ENCODE measurements at places on chromosomes 5 and 9. TPM values are rescaled to one million over a fixed set of nuclear protein-coding genes. Genes with fewer than 3 reads are reported as not detected.

DNA sequence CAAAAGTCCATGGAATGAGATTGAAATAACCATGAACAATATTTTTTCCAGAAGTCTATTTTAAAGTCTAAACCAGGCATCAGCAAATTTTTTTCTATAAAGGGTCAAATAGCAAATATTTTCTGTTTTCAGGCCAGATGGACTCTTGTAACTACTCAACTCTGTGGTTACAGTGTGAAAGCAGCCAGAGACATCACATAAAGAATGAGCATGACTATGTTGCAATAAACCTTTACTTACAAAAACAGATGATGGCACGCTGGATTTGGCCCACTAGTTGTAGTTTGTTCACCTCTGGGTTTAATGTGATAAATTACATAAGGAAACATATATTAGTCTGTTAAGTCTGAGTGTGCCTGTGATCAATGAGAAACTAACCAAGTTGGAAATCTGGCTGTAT lies 319.2 kb downstream of the TRPM3 start:
- DNase-seq: no peak
- no peaks in the 10 kb centered on the region for H3K27me3 ChIP-seq
- no peaks in the 10 kb centered on the region for H3K36me3 ChIP-seq
- H3K27ac ChIP-seq: no peak overlapping the region
- H3K4me3 ChIP-seq: no peak overlapping the region

LSM11 gene
- 4.5 TPM for total RNA-seq

DNA sequence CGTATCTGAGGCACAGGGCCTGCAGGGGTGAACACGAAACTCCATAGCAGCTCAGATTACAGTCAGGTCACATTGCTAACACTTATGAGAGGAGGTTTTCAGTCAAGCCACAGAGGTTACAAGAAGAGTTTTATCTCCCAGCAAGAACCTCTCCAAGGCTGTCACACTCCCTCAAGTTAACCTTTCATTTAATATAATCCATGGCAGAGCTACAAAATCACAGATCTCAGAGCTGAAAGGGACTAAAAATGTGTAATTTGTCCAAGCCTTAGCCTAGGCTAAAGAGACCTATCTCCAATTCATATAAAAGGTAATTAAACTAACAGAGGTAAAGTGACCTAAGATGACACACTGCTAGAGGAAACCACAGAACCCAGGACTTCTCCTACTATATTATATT lies 57.2 kb downstream of the MLANA start:
- no peak overlapping the region for H3K4me3 ChIP-seq
- no peak overlapping the region for H3K27ac ChIP-seq
- no peaks in the 10 kb centered on the region for H3K36me3 ChIP-seq
- no peaks in the 10 kb centered on the region for H3K4me1 ChIP-seq

GRCh38 chr5:112735702-112736101 lies 2.0 kb upstream of the APC start:
- no peak for DNase-seq
- H3K4me1 ChIP-seq: no peaks in the 10 kb centered on the region
- no peaks in the 10 kb centered on the region for H3K36me3 ChIP-seq
- H3K27me3 ChIP-seq: no peaks in the 10 kb centered on the region

C9orf43 gene
- total RNA-seq: 0.57 TPM

CEMIP2 gene
- total RNA-seq: 77.2 TPM

DNA sequence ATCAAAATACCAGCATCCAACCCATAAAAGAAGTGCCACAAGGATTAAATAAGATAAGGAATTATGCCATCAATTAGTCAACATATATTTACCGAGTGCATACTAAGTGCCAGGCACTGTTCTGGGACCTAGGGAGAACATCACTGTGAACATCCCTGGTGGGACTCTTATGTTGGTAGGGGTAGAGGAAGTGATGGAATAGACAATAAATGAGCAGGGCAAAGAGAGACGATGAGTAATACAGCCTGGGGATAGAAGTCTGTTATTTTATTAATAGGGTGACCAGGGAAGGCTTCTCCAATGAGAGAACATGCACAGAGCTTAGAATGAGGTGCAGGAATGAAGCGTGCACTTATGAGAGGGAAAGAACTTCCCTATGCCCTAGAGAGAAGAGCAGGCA lies 47.4 kb upstream of the VLDLR start:
- H3K27me3 ChIP-seq: no peaks in the 10 kb centered on the region
- DNase-seq: no peak

PCDHB11 gene
- total RNA-seq: 2.0 TPM

DNA sequence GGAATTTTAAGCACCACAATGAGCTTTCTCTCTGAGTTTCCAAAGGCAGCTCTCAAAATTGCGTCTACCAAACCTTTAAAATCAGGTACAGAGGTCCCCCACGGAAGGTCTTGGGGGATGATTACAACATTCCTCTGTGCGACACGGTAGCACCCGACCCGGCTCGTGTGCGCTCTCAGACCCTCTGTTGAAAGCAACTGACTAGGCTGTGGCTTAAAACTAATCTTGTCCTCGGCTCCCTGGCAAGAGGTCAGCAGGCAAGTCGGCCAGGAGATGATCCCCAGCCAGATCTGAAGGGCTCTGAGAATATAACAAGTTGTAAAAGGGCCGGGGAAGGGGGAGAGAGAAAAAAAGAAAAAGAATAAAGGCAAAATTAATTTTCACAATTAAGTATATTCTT lies 92.6 kb upstream of the LMX1B start:
- no peak overlapping the region for H3K4me3 ChIP-seq
- no peak for DNase-seq
- peaks cover 3% of the 10 kb centered on the region for H3K4me1 ChIP-seq

DNA sequence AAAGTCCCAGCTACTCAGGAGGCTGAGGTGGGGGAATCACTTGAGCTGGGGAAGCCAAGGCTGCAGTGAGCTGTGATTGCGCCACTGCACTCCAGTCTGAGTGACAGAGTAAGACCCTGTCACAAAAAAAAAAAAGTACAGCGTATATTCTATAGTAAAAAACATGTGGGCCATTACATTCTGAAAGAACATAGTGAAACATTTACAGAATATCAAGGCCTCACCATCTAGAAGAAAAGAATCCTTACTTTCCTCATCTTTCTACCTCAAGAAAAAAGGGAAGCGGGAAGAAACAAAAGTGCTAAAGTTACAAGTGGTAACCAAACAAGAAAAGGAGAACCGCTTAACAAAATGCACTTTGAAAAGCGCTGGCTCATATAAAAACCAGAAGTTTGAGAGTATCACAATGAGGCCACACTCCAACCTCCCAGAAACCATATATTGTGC lies 5.7 kb upstream of the SYK start:
- no peaks in the 10 kb centered on the region for H3K4me1 ChIP-seq
- no peaks in the 10 kb centered on the region for H3K27me3 ChIP-seq
- no peak overlapping the region for H3K27ac ChIP-seq
- peaks cover 5% of the 10 kb centered on the region for H3K36me3 ChIP-seq
- DNase-seq: no peak

ZSWIM6 gene
- 11.5 TPM for total RNA-seq

CCDC192 gene
- not detected for total RNA-seq

ENTPD8 gene
- total RNA-seq: 0.90 TPM

GRCh38 chr5:144103611-144104485 lies 66.6 kb downstream of the YIPF5 start:
- no peaks in the 10 kb centered on the region for H3K36me3 ChIP-seq
- H3K4me1 ChIP-seq: no peaks in the 10 kb centered on the region
- no peak for DNase-seq
- no peaks in the 10 kb centered on the region for H3K27me3 ChIP-seq
- no peak overlapping the region for H3K4me3 ChIP-seq

DNA sequence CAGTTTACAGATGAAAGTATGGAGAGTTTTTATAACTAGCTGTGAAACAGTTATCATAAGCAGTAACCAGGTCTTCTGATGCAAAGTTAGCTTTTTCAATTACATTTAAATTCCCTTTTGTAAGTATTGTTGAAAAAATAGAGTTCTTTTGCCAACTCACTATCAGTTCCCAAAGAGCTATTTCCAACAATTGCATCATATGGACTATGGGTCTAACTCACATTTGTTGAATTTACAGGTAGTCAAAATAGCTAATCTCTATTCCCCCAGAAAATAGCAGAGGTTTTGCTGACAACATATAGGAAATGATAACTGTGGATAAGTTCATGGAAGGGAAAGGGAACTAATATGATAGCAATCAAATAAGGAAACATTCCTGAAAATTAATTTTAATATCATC lies 1.4 kb downstream of the SPINK1 start:
- no peaks in the 10 kb centered on the region for H3K36me3 ChIP-seq
- no peak overlapping the region for H3K4me3 ChIP-seq

DNA sequence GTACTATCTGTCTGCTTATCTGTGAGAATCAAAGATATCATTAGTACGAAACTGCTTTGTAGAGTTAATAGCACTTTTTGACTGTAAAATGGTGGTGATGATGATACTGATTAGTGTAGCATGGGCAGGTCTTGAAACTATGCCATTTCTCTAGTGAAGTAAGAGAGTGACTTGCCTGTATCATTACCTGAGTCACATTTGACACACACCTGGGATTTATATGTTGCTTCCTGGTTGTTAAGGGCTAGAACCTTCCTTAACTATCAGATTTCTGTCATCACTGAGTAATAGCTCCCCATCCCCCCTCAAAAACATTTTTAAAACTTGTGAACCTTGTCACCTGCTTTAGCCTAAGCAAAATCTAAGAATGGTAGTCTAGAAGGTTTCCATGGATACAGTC lies 135.6 kb upstream of the RORB start:
- H3K4me3 ChIP-seq: no peak overlapping the region
- no peaks in the 10 kb centered on the region for H3K4me1 ChIP-seq
- no peaks in the 10 kb centered on the region for H3K27me3 ChIP-seq
- H3K36me3 ChIP-seq: no peaks in the 10 kb centered on the region
- no peak for DNase-seq
